ENCODE measurements at places on chromosomes 6 and 20.
A peak's percentile ranks its signal among the peaks of the same experiment; 100 is the strongest.

DNA sequence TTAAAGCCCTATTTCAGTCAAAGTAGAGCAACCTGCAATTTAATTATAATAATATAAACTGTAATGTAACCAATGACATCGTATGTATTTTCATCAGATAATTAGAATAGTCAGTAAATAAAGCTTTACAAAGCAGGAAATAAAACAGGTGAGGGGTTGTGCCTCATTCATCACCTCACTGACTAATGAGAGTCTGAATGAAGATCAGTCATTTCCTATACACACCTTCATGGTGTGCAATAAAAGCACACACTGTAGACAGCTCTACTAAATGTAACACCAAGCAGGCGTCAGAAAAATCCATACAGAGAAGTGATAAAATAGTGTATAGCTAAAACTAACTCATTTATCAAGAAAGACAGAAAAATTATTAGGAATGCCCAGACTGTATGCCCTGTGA, 105.9 kb downstream of the MAN1A1 start:
- DNase-seq, result no peak

- peak; percentile 52 for DNase-seq
Observed at GRCh38 chr6:105952772-105953690, 133.1 kb upstream of the PRDM1 start.

- DNase-seq, result peak; percentile 75
Observed at GRCh38 chr20:1302685-1303541, 26.0 kb downstream of the SDCBP2 start.

DNA sequence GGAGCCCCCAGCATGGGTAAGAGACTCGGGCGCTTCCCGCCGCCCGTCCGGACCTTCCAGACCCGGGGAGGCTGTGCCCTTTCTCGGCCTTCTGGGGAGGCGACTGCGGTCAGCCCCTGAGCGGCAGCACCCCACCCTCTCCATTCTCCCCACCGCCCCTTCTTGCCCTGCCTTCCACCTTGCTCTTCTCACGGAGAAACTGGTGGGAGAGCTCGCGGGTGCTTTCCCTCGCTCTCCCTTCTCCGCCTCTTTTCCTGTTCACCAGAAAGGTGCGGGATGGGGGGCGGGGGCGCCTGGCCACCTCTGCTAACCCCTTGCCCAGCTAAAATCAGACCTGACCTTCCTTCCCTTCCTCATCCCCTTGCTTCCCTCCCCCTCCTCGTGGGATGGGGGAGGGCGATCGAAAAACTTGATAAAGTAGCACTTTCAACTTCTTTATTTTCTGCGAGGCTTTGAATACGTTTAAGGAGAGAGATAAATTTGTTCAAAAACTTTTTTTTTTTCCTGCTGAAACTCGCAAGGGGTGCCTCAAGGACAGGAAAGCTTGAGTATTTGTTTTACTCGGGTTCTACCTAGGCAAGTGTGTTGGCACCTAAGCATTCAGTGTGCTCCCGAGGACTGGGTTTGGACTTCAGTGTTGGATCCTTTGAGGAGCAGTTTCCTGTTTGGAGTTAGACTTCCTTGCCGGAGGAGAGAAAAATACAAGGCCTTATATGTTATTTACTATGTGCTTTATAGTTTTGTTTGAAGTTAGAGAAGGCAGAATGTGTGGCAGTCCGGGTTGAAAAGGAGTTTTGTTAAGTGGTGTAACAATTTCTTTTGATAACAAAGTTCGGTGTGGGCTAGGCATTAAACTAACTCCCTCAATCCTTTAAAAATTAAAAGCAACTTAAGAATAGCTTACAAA, 897 bp downstream of the CD2AP start:
- DNase-seq, result peak; percentile 26

DNA sequence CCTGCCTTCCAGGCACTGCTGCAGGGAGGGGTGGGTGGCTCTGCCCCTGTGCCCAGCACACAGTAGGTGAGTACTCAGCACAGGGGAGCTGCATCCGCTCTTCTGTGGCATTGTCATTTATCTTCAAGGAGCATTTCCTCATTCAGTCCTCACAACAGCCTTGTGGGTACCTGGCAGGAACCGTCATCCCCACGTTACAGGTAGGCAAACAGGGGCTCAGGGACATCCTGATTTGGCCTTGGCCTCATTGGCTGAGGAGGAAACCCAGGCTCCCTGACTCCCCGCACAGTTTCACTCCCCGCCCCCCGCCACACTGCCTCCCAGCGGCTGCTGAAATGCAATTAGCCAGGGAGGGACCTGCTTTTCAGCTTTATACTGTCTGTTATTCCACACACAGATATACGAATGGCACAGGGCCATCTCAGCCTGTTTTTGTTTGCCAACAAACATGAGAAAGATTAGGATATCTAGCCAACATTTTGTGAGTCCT, 24.2 kb upstream of the PNPLA1 start:
- no peak for DNase-seq

DNA sequence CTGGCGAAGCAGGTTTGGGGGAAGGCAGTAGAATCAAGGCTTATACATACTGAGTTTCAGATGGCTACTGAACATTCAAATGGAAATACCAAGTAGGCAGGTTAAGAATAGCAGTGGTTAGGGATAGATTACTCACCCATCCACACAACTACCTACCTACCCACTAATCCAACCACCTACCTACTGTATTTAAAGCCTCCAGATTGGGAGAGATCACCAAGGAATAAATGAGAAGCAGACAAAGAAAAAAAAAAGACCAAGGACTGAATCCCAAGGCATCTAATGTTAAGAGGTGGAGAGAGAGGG, 68.3 kb upstream of the SMIM29 start:
- no peak for DNase-seq

DNA sequence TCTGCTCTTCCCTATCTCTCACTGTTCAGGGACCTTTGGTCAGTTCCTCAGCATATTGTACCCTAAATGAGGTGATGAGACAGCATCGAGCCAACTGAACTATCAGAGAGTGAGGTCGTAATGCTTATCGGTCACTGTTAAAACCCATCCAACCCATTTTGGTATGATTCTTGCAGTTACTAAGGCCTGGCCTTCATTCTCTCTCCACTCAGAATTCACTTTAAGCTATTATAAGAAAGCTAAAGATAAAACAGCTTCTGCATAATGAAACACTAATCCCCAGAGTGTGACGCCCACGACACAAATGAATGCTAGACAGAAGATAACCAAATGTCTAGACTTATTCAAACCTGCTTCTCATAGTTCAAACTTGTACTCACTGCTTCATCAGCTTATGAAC, 175.8 kb downstream of the GMPR start:
- no peak for DNase-seq

GRCh38 chr20:40681684-40682083, 7.4 kb downstream of the MAFB start:
- DNase-seq, result no peak

DNA sequence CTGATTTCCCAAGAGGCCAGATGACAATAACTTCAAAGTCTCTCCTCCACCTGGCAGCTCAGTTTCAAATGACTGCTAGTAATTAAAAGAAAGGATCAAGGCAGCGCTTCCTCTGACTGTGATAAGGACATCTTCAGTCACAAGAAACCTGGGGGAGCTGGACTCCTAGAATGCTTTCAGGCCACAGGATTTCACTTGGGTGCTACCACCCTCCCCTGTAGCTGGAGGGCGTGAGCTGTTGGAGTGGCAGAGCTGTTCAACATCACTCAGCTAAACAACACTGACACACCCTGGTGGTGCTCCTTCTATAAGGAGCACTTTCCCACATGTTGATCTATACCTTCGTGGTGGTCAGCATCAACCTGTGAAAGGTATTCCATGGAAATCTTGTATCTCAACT, 2.2 kb upstream of the CNR1 start:
- DNase-seq, result no peak

- peak; percentile 86 for DNase-seq
Observed at GRCh38 chr20:53839423-53840176, 230.8 kb downstream of the BCAS1 start.

- DNase-seq, result no peak
Observed at GRCh38 chr20:47558295-47559066, 56.8 kb downstream of the NCOA3 start.

DNA sequence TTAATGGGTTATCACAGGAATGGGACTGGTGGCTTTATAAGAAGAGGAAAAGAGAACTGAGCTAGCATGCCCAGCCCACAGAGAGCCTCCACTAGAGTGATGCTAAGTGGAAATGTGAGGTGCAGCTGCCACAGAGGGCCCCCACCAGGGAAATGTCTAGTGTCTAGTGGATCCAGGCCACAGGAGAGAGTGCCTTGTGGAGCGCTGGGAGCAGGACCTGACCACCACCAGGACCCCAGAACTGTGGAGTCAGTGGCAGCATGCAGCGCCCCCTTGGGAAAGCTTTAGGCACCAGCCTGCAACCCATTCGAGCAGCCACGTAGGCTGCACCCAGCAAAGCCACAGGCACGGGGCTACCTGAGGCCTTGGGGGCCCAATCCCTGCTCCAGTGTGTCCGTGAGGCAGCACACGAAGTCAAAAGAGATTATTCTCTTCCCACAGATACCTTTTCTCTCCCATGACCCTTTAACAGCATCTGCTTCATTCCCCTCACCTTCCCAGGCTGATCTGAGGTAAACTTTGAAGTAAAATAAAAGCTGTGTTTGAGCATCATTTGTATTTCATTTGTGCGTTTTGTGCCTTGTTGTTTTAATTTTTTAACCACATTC, 4.4 kb downstream of the HLA-E start:
- DNase-seq, result no peak

GRCh38 chr6:100247123-100247522, 217.6 kb downstream of the SIM1 start:
- DNase-seq, result no peak

DNA sequence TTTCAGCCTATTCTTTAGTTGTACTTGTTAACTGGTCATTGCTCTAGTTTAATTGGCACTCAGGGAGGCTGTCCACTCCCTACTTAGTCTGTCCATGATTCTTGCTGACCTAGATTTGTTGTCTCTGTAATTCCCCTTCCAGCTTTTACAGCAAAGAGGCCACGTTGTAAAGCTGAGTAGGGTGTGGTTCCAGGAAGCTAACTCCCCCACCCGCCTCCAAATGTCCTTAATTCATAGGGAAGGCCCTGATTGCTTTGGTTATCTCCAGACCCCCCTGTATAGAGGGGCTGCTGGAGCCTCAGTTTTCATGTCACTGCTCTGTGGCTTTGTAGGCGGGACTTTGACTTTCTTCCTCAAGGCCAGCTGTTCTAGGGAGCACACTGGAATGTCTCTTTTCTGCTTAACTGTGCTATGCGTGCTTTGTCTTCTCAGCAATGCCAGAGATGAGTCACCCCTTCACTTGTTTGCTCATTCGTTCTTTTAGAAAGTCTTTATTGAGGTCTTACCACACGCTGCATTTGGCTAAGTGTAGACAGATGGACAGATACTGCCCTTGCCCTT, 175.1 kb upstream of the JAG1 start:
- DNase-seq, result peak; percentile 90

DNA sequence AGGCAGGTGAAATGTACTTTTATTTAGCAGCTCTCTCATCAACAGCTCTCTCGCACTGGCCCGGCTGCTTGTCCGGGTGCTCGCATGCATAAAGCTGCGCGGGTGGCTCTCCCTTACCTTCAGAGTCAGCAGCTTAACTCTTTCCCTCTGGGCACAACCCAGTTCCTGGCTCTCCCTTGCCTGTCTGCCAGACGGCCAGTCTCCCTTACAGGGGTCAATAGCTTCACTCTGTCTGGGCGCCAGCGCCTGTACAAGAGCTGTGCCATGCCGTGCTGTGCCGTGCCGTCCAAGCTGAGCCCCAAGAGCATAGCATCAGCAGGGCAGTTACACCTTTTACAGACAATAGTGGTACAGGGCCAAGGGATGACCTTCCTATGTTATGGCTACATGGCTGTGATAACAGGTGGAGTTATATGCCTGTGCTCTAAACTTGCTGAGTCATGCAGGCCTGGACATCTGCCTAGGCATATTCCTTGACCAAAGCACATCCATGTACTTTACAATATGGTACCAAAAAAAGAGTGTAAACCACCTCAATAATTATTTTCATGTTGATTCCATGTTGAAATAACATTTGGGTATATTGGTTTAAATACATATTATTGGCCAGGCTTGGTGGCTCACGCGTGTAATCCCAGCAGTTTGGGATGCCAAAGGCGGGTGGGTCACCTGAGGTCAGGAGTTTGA, 47.9 kb downstream of the BLTP3A start:
- no peak for DNase-seq

GRCh38 chr6:13759025-13759424, 47.4 kb upstream of the RANBP9 start:
- DNase-seq, result no peak

GRCh38 chr6:151071295-151071694, 168.5 kb upstream of the AKAP12 start:
- no peak for DNase-seq

- DNase-seq, result no peak
Observed at GRCh38 chr6:12137480-12137879, 125.4 kb downstream of the HIVEP1 start.

GRCh38 chr6:65760285-65760684, 53.3 kb upstream of the EYS start:
- no peak for DNase-seq

DNA sequence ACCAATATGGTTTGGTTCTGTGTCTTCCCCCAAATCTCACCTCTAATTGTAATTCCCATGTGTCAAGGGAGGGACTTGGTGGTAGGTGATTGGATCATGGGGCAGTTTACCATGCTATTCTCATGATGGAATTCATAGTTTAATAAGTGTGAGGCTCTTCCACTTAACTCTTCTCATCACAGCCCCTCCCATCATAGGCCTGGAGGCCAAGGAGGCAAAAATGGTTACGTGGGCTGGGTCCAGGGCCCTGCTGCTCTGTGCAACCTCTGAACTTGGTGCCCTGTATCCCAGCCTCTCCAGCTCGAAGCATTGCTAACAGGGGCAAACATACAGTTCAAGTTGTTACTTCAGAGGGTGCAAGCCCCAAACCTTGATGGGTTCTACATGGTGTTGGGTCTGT, 232.7 kb downstream of the ADGRG6 start:
- no peak for DNase-seq

GRCh38 chr6:168666699-168667427, 225.9 kb downstream of the SMOC2 start:
- DNase-seq, result no peak

DNA sequence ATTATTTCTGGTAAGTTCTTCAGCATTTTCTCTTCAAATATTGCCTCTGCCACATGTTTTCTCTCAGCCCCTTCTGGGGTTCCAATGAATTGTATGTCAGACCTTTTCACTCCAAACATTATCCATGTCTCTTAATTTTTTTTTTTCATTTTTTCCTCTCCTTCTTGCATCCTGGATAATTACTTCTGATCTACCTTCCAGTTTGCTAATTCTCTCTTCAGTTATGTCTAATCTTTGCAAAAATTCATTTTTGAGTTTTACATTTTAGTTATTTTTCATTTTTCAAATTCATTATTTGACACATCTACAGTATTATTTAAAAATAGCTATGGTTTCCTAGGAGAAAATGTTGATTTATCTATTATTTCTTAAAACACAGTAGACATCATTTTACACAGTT, 271.7 kb downstream of the TFAP2B start:
- DNase-seq, result no peak

DNA sequence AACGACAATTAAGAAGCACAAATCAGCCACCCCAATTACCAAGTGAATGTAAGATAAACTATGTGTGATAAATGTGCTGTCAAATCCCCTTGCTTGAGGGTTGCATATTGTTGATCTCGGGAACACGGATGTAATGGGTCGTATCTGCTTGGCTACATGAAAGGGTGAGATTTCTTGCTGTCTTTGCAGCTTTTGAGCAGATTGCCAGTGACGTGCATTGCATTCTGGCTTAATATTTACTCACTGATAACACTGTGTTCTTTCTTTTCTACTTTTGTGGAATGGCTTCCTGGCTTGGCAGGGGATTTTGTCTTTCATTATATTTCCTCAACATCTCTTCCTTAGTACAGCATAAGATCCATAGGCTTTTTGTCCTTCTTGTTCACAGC, 10.5 kb upstream of the FAM210B start:
- DNase-seq, result no peak

All from MV-4-11 (cell line).